NCI-H1417 treated with DMSO at 0.1 percent for 48 hours (cell line): ENCODE measurements at places on chromosomes 12 and 14.
A peak's percentile ranks its signal among the peaks of the same experiment; 100 is the strongest.

GRCh38 chr12:47876440-47876960 is 28.3 kb downstream of the VDR start:
- no peak for DNase-seq

GRCh38 chr12:30926243-30927221 is at the start of gene TSPAN11:
Gene TSPAN11, plus strand, starts transcription at chr12:30926748. Its CDS starts 27,244 bp downstream, at chr12:30953992.
- DNase-seq: peak; percentile 26

- no peak for DNase-seq
Observed at GRCh38 chr12:93745286-93745685, 68.1 kb downstream of the CRADD start.

DNA sequence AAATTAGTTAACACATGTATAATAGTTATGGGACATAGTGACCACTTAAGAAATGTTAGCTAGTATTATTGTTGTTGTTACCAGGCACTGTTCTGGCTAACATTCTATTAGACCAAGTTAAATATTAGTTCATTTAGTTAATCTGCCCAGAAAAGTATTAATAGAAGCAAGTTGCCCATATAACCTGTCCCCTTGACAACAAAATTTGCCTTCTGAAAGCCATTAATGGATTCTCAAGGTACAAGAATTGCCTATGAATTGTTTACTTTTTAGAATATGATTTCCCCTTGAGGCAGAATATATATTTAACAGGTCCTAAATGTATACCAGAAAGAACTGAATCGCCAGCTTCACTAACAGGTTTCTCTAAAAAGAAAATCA is 167.3 kb upstream of the TMCC3 start:
- DNase-seq: no peak

DNA sequence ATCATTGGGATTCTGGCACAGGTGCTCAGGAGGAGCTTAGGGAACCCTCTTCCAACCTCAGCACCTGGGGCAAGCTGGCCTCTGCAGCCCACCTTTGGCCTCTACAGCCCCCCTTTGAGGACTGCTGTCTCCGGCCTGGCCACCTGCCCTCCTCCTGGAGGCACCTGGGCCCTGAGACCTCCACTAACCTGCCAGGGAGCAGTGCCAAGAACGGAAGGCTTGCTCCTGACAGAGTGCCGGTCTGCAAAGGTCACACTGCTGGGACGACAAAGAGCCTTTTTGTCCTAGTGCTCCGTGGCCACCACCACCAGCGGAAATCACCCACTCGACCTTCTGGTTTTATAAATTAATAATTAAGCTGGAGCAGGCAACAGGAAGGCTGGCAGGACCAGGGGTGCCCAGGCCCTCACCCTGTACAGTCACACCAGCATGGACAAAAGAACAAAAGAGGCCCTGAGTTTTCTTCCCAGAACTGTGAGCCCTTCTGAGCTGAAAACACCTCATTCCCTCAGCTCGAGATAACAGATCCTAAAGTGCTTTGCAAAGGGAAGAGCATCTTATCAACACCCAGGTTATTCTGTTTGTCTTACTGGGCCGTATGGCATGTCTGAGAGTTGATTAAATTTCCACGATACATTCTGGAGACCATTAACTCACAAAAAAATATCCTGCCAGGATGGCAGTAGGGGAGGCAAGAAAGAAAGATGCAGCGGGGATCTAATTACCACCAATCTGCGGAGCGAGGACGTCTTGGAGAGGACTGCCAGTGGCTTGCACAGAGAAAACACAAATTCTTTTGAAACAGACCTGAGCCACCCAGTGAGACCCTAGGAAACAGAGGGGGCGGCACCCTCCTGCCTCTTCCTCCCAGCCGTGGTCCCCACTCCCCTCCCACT is 8.2 kb downstream of the TESC start:
- no peak for DNase-seq

DNA sequence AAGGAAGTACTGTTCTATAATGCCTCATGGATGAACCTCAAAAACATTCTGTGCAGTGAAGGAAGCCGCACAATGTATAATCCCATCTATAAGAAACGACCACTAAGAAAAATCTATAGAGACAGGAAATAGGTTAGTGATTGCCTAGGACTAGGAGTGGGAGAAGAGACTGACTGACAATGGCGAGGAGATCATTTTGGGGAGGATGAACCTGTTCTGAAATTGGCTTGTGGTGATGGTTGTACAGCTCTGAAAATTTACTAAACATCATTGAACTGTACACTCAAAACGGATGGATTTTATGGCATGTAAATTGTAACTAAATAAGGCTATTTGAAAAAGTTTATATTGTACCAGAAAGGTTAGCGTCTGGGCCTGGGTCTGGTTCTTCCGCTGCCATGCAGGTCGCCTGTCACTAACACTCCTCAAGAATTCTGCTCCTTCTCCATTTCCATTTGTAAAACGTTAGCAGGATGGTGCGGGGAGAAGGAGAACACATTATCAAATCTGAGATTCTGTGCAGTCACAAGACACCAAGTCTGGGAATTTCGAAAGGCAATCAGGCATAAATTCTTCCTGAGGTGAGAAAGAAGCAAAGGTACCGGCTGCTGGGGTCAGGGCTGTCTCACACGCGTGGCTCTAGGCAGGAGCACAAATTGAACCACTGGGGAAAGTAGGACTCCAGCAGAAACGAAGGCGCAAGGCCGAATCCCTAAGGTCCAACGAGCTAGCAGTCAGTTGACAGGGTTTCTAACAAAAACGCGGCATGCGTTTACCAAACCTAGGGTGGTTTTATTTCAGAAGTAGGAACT is 845 bp upstream of the COCH start:
- DNase-seq: no peak

DNA sequence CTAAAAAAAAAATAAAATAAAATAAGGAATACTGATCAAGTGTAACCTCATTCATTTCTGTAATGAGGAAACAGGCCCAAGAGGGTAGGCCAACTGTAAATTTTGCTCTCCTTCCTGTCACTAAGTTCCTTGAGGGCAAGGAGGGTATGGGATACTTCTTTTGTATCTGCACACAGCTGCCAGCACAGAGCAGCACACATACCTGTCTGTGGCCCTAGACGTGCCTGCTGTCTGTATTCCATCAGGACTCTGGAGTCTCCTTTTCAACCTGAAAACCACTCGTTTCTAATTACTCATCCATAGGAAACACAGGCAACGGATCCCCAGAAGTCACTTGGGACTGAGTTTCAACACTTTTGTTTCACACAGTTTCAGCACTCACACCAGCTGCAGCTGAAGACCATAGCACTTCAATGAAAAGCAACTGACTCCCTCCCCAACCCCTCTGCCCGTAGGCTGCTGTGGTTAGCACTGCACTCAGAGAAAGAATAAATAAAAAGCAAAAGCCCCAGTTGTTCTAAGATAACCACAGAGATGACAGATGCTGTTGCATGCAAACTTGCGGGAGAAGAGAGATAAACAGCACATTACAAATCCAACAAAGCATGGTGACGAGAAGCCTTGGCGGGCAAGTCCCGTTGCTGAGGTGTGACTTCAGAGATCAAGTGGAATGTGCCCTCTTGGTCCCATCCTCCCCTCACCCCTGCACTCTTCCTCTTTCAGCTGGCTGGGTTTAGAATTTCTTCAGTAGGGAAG is 24.9 kb downstream of the CRACR2A start:
- no peak for DNase-seq

DNA sequence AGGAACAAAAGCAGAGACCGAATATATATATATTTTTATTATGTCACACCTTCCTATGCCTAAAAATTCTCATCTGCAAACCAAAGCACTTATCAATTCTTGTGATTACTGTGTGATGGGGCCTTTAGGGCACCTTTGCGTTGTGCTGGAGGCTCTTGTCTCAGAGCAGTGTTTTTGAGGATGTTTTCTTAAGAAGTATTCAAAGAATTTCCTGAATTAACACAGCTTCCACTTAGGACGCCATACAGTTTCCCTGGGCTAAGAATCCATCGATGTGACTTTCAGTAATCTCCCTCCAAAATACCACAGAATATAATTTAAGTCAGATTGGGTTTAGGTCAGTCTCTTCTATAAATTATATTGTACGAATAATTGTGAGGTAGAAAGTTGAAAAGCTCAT is 22.0 kb upstream of the HIF1A start:
- no peak for DNase-seq

- DNase-seq: no peak
Observed at GRCh38 chr12:131507094-131507493, 203.8 kb upstream of the SFSWAP start.

GRCh38 chr14:103899316-103899715 is 28.9 kb upstream of the TDRD9 start:
- no peak for DNase-seq

DNA sequence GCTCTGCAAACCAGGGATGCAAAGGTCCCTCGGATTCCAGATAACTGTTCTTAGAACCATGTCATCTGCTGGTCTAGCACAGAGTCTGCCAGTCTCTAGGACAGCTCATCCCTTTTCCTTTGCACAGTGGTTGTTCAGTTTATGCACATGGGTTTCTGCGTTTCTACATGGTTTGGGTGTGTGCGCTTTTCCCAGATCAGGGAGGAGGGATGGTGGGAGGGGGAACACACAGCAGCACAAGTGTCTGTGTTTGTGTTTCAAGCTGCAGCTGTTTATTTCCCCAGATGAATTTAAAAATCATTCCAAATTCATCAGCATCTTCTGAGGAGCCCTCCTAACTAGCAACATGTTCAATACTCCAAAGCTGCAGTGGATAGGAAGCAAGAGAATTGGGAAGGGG is 45.4 kb downstream of the ANO2 start:
- DNase-seq: no peak

- DNase-seq: no peak
Observed at GRCh38 chr12:121013715-121014114, 2.6 kb downstream of the C12orf43 start.

GRCh38 chr12:126163984-126164383 is 1098.7 kb downstream of the AACS start:
- DNase-seq: no peak

- no peak for DNase-seq
Observed at GRCh38 chr14:33484264-33484663, 466.6 kb downstream of the EGLN3 start.

GRCh38 chr12:55068416-55069010 is 48.7 kb downstream of the NEUROD4 start:
- DNase-seq: peak; percentile 29

DNA sequence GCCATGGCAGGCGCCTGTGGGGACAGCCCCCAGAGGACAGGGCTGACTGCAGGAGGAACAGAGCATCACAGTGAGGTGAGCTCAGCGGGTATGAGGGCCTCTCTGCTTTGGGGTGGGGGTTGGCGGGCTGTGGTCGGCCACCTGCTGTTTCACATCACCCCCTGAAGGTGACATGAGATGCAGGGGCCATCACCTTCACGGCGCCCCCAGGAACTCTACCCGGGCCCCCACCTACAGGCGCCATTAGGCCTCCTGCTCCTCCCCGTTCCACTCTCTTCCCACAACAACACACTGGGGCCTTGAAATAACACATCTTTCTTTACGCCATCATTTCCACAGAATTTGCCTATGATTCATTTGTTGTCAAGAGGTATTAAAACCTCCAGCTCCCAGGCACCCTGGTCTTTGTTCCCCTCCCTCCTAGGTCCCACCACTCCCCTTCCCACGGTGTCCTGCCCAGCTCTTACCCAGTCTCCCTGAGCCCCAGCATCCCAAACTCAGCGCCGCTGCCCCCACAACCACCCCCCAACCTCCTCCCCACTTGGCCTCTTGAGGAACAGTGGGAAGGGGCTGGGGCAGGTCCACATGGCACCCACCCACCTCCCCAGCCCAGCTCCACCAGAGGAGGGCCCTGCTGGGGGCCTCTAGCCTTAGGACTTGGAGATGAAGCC is 12.7 kb upstream of the HDAC7 start:
- no peak for DNase-seq

GRCh38 chr12:79552192-79552591 is 138.6 kb downstream of the PAWR start:
- no peak for DNase-seq

GRCh38 chr12:5096241-5096924 is 52.7 kb downstream of the KCNA5 start:
- DNase-seq: no peak

DNA sequence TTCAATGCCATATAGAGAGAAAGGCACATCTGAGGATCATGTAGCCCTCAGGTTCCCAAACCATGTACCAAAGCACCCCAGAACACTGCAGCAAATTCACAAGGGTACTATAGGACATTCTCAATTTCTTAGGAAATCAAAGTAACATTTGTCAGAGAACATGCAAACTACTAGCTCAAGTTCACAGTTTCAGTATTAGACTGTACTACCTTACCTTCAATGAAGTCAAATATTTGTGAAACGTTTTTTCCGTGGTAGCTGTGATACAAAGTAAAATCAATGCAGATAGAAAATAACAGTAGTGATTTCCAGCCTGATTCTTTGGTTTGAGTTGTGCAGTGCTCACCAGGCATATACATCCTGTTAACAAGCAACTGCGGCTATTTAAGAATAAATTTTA is 197.1 kb downstream of the MED13L start:
- DNase-seq: no peak

- DNase-seq: no peak
Observed at GRCh38 chr12:25376985-25377384, 126.3 kb upstream of the KRAS start.

GRCh38 chr12:116955382-116956021 is 44.8 kb downstream of the FBXW8 start:
- no peak for DNase-seq

DNA sequence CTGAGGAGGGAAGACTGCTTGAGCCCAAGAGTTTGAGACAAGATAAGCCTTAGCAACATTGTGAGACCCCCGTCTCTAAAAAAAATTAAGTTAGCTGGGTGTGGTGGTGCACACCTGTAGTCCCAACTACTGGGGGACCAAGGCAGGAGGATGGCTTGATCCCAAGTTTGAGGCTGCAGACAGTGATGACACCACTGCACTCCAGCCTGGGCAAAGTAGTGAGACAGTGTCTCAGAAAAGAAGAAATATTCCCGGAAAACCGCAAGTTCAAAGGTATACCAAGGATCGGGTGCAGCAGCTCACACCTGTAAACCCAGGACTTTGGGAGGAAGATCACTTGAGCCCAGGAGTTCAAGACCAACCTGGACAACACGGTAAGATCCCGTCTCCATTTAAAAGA is 5.8 kb downstream of the PTGES3 start:
- no peak for DNase-seq

DNA sequence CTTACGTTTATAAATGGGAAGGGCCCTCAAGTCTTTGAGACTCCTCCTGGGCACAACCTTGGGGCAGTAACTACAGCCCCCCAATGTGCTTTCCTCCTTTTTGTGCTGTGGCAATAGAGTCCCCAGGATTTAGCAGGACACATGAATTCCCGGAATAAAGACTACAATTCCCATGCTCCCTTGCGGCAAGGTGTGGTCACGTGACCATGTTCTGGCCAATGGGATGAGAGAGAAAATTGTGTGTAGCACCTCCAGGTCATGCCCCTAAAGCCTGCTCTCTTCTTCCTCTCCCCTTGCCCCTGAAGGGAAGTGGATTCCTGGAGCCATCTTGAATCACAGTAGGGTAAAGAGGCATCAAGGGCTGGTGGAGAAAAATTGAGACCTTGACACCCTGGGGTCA is 295.1 kb upstream of the SFSWAP start:
- DNase-seq: no peak

GRCh38 chr14:29459969-29460560 is 467.6 kb downstream of the PRKD1 start:
- DNase-seq: no peak

DNA sequence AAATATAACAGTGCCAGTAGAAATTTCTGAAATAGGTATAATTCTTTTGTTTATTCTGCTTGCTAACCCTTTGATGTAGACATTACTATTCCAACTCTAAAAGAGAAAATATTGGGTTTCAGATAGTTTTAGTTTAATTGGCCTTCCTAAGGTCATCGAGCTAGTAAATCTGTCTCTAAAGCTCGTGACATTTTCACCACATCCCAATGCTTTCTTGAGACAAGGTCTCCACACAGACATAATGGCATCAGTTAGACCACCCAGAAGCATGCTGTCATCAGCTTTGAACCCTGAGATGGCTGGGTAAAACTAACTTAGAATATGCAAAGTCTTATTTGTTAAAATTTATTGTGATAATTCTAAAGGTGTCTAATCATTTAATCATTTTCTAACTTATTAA is 52.0 kb downstream of the PIK3C2G start:
- no peak for DNase-seq
